BJ (cell line): ENCODE measurements at places on chromosomes 7 and 10.

DNA sequence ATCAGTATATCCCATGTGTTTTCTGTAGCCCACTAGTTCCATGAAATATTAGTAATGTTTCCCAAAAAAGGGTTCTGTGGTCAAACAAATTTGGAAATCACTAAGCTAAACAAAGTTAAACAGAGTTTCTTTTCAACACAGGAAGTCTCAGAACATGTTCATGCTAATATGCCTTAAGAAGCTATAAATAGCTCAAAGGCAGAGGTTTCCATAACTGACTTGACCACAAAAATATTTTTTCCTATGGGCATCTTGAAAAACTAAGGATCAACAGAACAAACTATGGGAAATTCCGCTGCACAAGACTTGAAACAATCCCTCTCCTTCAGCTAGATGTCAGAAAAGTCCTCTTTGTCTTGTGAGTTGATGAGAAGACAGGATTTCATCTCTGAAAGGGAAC lies 59.7 kb downstream of the SEM1 start:
- peak; percentile 1 for DNase-seq

- DNase-seq: no peak
These were observed 5.6 kb downstream of the INTS1 start for GRCh38 chr7:1498370-1499305.

- no peak for DNase-seq
These were observed 2.5 kb downstream of the HOXA4 start for GRCh38 chr7:27128034-27128433.

DNA sequence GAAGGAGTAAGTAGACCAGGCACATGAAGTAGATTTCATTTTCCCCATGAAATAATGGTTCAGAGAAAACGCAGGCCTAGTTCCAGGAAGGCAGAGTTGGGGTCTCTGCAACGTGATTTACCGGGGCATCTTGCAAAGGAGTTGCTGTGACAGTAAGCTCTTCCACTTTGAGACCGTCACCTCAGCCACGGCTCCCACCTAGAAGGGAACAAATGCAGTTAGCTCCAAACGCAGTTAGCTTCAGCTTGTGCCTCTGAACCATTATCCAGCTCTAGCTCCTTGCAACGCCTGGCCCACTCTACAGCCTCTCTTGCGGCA lies 7.0 kb upstream of the MYO1G start:
- DNase-seq: no peak

DNA sequence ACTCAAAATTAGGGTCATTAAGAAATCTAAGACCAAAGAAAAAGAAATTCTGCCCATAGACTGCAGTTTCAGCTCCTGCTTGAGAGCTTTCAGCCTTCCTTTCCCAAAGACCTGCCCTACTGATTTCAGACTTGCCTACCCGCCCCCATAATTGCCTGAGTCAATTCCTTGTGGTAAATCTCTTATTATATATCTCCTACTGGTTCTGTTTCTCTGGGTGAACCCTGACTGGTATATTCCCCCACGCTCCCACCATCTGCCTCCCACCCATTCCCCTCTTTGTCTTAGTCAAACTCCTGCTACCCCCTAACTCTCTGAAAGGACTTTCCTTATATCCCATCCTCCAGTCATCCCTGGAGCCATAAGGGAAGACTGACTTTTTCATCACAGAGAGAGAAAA lies 64.7 kb upstream of the MET start:
- DNase-seq: no peak

- no peak for DNase-seq
These were observed at the start of gene INMT for GRCh38 chr7:30751696-30752273. Gene INMT, plus strand, starts transcription at chr7:30752135. Its CDS starts 16 bp downstream, at chr7:30752151.

DNA sequence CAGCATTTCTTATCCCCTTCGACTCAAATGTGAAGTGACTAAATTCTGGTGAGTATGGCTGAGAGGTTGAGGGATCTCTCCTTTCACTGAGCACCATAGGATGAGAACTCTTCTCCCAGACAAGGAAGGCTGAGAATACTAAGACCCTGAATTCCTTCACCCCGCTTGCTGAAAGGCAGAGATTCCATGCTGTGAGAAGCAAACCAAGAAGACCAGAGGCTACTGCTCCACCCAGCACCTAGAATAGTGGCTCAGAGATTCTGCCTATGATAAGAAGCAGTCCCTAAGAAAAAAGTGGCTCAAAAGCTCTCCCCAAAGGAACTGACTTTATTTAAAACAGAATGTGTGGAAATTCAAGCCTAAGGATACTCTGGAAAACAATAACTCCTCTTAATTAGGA lies 26.7 kb upstream of the WNT2 start:
- no peak for DNase-seq

DNA sequence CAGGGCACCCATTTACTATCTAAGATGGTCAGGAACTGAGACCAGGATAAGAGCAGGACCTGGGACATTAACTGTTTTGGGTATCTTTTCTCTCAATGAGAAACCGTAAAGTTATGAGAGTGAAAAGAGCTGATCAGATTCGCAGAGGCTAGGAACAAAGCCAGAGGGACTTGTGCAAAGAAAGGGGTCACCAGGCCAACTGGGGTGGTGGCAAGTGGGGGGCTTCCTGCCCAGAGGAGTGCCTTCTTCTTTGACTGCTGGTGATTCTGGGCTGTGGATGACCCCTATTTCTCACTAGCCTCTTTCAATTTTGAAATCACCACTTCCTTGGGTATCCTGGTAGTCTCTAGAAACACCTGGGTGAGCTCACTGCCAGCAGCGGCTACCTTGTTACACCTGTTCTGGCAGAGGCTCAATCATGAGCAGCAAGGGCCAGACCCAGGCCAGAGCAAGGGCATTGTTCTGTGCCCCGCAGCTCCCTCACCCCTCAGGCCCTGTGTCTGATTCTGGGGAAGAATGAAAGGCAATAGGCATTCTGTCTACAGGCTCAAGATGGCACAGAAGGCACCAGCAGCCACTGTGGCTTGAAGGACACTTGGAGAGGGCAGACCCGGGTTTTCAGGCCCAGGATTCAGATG lies 999 bp downstream of the SFTPD start:
- DNase-seq: no peak

DNA sequence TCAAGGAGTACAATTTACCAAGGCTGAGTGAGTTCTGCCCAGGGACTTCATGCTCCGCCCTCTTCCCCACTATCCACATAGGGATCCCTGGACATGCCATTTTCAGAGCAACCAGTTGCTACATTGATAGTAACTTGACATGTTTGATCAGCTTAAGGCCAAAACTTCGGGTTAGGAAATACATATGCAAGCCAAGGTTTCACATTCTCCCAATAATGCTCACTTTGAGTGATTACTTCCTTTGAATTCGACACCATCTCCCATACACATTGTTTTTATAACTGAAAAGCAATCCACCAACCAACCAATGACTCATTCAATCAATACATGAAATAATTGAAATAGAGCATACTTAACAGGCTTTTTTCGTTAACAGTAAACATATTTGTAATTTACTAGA lies 137.9 kb downstream of the GLI3 start:
- DNase-seq: no peak

DNA sequence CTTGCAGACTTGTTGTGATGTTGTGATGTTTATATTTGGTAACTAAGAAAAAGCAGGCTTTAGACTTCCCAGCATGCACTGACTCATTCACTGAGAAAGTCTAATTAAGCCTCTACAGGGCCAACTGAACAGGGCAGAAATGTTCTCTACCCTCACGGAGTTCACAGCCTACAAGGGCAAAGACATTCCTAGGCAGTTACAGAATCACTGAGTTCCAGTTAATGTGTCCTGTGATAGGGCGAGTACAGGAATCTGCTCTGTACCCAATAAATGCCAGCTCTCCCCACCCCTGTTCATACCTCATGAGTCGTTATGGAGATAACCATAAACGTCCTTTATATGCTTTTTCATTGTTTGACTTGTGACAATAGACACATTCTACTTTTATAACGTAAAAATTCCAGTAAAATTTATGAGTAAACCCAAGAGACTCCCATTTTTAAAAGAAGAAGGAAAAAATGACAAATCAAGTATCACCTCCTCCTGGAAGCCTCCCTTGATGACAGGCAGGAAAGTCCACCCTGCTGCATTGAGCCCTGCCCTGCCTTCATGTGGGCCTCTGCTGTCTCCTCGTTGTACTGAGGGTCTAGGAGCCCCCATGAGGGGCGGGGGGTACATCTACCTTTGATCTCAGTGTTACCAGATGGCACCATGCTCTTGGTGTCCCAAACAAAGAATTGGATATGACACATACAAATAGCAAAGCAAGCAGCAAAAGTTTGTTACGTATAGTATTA lies 14.3 kb downstream of the MUC12 start:
- peak; percentile 71 for DNase-seq

GRCh38 chr10:43264965-43265798 lies 1.7 kb downstream of the RASGEF1A start:
- no peak for DNase-seq

DNA sequence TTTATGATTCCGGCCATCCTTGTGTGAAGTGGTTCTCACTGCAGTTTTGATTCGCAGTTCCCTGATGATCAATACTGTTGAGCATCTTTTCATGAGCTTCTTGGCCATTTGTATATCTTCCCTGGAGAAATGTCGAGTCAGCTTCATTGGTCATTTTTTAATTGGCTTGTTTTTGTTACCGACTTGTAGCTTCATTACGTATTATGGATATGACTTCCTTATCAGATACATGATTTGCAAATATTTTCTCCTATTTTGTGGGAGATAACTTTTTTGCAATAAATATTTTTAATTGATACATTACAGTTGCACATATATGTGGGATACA lies 27.4 kb upstream of the TPK1 start:
- no peak for DNase-seq

DNA sequence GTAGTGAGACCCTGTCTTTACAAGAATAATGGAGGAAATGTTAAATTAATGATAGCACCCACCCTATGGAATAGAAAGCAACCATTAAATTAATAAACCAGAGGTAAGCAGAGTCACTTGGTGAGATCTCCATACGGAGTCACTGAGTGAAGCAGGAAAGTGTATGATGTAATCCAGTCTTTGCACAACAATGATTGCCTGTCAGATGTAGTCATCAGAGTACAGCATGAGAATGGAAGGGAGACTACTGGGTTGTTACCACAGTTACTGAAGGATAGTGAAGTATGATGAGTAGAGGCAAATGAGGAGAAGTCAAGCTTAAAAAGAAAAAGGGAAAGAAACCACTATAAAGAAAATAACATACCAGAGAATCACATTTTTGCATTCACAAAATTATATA lies 371.9 kb upstream of the SHH start:
- DNase-seq: no peak

GRCh38 chr10:8269976-8270375 lies 215.5 kb downstream of the GATA3 start:
- DNase-seq: no peak

DNA sequence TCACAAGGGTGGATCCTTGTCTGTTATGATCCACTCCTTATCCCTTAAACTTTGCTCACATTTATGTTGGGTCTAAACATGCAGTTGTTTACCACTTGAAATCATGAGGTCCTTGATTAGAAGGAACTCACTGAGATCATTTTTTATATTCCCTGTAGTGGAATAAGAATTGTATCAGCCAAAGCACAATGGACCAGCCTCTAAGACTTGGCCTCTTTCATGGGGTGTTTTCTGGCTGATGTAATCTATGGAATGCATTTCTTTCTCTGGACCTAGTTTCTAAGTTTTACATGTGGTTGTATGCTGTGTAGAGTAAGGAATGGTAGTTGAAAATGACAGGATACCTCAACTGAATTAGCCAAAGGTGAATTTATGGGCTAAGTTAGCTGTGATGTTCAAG lies 376.6 kb downstream of the SORCS3 start:
- no peak for DNase-seq
